Left hindlimb (tissue), 1 donor: ENCODE measurements at places on chromosomes 3 and 15.

DNA sequence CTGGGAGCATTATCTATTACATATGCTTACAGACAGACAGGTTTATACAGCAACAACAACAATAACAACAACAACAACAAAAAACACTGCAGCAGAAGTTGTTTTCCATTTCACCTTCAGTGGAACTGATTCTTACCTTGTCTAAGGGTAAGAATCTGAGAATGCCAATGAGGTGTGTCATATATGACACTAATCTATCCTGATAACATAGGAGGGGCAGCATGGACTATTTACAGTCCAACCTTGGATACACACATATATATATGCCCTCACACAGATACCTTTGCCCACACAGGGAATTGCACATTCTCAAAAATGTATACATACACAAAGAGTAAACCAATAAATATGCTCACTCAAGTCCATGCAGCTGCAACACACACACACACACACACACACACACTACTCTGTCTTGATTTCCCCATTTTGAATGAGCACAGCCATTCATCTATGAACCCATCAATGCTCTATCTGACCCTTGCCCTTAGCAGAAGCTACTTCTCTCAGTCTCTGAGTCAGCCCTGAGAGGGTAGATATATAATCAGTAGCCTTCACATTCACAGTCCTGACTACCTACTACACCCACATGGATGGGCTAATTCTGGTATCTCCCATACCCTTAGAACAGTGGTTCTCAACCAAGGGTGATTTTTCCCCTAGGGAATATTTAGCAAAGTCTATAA lies 9.7 kb upstream of the TRANK1 start:
- DNase-seq, result no peak

DNA sequence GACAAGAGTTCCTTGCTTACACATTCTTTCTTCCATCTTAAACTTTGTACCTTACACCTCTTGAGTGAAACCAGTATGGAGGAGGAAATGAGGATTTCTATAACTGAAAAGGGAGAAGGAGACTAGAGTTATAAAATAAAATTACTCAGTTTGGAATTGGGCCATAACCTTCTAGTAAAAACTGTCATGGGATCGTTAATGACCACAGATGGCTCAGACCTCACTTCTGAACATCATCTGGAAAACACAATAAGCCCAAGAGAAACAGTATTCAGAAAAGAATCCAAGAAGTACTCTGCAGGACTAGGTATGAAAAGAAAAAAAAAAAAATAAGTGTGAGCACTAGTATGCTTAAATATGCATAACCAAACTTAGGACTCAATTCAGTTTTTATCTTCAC lies 12.1 kb downstream of the GAP43 start:
- DNase-seq, result no peak

DNA sequence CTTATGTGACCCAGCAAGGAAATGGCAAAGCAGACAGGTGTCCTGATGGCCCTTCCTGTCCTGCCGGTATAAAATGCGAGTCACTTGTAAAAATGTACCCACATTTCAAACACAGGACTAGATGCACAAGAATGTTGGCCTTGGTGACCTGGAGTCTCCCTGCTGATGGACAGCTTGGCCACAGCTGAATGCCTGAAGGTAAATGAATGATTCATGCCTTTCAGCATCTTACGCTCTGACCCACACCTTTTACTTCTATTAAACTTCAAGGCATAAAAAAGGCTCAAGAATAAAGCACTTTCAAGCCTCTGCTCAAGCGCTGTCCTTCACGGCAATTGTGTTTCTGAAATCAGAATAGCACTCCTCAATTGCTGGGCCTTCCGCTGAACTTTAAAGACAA lies 228.0 kb upstream of the SLCO3A1 start:
- no peak for DNase-seq

- peak; percentile 51 for DNase-seq
These were observed 89.2 kb downstream of the CERS3 start for GRCh38 chr15:100439514-100439913.

DNA sequence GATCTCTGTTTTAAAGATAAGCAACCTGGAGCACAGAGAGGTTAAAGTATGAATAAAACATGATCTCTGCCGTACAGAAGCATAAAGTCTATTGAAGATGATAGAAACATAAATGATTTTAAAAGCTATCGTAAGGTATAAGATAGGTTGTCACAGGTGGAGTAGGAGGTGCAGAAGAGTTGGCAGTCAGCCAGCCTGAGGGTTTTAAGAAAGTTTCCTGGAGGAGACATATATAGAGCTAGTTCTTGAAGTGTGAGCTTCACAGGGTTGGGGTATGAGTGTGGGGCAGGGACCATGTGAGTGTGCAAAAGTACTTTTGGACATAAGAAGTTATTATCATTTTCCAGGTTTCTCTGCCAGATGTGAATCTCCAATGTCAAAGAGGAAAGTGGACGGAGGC lies 3.9 kb upstream of the FGF12 start:
- no peak for DNase-seq

DNA sequence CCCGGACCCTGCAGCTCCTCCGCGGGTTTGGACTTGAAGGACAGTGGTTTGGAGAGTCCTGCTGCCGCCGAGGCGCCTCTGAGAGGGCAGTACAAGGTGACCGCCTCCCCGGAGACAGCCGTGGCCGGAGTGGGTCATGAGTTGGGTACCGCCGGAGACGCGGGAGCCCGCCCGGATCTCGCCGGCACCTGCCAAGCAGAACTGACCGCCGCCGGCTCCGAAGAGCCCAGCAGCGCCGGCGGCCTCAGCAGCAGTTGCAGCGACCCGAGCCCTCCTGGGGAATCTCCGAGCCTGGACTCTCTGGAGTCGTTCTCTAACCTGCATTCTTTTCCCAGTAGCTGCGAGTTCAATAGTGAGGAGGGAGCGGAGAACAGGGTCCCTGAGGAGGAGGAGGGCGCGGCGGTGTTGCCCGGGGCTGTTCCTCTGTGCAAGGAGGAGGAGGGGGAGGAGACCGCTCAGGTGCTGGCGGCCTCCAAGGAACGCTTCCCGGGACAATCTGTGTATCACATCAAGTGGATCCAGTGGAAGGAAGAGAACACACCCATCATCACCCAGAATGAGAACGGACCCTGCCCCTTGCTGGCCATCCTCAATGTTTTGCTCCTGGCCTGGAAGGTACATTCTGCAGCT lies 634 bp downstream of the MINDY2 start:
- DNase-seq, result peak; percentile 58

- no peak for DNase-seq
These were observed 61.2 kb downstream of the ARHGEF26 start for GRCh38 chr3:154182322-154182922.

GRCh38 chr15:89419370-89419984 lies 76.9 kb downstream of the RHCG start:
- peak; percentile 67 for DNase-seq

DNA sequence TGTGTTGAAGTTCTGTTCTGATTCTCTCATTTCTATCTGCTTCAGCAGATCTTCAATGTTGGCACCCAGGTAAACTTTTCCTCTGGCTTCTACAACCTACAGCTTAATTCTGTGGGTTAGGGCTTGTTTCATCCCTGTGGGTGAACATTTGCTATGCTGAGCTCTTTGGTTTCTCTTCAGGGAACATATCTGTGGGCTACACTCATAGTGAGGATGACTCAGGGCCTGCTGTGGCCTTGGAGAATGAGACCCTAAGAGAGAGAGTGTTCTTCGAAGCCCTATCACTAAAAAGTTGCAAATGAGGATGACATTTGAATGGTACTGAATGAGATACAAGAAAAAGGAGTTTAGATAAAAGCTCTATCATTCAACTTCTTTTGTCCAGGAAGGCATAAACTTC lies 346.2 kb upstream of the CBLB start:
- no peak for DNase-seq

DNA sequence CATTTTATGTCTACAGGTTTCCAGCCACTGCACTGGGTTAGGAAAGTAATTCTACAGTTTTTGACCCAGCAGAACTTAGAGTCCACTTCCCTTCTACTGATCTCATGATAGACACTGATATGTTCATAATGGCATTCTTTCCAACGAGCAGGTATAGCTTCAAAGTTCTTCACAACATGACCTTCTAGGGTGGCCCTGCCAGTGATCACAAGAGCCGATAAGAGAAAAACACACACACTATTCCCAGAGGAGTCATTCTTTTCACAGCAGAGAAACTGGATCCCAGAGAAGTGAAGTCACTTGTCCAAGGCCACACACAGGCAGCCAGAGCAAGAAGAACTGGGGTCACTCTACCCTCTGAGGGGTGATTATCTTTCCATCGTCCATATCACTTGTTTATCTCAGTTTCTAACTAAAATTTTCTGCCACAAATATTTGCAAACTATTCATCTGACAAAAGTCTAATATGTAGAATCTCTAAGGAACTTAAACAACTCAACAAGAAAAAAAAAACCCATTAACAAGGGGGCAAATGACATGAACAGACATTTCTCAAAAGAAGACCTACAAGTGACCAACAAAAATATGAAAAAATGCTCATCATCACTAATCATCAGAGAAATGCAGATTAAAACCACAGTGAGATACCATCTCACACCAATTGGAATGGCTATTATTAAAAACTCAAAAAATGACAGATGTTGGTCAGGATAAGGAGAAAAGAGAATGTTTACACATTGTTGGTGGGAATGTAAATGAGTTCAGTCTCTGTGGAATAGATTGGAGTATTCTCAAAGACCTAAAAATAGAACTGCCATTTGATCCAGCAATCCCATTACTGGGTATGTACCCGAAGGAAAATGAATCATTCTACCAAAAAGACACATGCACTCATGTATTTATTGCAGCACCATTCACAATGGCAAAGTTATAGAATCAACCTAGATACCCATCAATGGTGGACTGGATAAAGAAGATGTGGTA lies 31.5 kb downstream of the SPTSSB start:
- no peak for DNase-seq

DNA sequence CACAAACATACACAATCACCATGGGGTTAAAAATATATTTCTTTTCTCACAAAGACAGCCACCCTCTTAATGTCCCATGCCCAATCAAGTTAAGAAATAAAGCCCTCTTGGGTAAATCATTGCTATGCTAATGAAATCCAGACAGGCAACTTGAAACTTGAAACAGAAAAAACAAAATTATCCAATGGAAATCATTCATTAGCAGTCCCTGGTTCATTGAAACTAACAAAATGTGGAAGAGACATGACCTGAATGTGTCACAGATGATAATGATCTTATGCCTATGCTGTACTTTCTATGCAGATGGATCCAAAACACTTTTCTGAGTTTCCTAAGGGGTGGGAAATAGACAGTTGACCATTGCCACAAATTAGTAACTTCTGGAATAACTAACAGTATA lies 983.7 kb downstream of the MCTP2 start:
- no peak for DNase-seq

- no peak for DNase-seq
These were observed 3.4 kb downstream of the IL20RB start for GRCh38 chr3:136960838-136961836.

DNA sequence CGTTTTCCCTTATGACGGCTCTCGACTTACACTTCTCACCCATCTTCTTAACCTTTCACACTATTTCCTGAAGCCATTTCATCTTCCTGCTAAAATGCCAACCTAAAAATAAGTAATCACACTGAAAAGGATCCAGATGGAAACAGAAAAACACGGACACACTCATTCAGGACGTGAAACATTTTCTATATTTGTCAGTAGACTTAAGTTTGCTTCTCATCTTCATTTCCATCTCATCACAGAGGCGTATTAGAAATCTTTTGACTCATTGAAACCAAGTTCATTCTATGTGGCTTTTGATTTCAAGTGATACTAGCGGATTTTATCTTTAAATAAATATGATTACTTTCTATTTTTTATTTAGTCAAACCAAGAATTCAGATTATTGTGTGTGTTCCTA lies 27.4 kb upstream of the DLG1 start:
- no peak for DNase-seq

- no peak for DNase-seq
These were observed 1.5 kb downstream of the ZNF639 start for GRCh38 chr3:179324270-179324754.

- DNase-seq, result no peak
These were observed 148.6 kb downstream of the IL5RA start for GRCh38 chr3:2961576-2961975.

GRCh38 chr3:161905520-161906132 lies 409.0 kb downstream of the OTOL1 start:
- DNase-seq, result no peak

GRCh38 chr15:77014132-77015081 lies 19.5 kb downstream of the PSTPIP1 start:
- DNase-seq, result peak; percentile 27

GRCh38 chr15:96703794-96704550 lies 373.5 kb downstream of the NR2F2 start:
- DNase-seq, result no peak

GRCh38 chr3:57791245-57791644 lies 35.1 kb downstream of the SLMAP start:
- DNase-seq, result no peak

GRCh38 chr15:66252685-66253417 lies 699 bp downstream of the MEGF11 start:
- DNase-seq, result no peak

DNA sequence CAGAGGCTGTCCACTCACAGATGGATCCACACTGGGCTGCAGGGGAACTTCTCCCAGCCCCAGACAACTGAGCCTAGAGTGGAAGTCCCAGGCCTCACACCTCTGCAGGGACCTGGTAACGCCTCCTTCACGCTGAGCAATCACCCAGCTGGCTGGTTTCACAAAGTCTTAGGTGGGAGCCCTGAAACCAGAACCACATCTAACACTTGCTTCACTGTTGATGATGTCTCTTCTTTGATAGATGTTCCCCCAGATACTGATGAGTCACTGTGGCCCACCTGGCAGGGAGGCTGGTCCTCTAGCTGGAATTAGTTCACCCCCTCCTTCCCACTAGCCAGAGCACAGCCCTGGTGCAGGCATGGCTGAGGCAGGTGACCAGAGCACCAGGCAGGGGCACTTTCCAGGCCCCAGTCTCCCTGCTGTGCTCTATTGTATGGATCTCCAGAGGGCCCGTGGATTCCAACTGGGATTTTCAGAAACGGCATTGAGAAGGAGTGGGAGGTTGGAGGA lies 33.5 kb downstream of the MYL3 start:
- DNase-seq, result no peak

DNA sequence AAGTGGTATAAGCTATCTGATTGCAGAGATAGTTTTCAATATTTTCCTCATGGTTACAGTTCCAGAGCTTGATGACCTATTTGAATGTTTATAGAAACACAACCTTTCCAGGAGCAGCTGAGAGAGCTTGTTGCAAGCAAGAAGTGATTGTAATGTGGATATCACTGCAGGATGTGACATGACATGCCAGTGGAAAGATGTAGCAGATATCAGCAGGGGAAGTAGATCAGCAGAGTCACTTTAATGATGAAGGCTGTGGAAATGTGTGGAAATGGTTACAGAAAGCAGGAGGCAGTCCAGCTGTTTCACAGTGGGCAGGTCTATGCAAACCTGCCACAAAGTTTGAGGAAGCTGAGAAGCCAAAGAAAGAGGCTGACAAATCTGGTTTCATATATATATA lies 21.0 kb downstream of the TMEM158 start:
- DNase-seq, result no peak

DNA sequence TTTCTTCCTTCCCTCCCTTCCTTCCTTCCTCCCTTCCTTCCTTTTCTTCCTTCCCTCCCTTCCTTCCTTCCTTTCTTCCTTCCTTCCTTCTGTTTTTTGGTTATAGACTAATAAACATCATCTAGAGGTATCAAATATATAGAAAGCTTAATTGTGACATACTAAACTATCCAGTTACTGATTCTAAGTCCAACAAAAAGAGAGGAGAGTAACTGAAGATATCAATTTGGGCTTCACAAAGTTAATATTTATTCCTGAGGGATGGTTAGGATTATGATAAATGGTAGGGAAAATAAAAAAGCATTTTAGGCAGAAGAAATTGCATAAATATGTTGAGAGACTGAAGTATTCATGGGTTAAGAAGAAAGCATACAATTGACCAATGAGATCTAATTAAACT lies 7.8 kb upstream of the CLDN16 start:
- DNase-seq, result no peak

- DNase-seq, result peak; percentile 74
These were observed 2.2 kb upstream of the DCAF1 start for GRCh38 chr3:51501833-51502561.
